ENCODE measurements at places on chromosomes 2 and 18. TPM values are rescaled to one million over a fixed set of nuclear protein-coding genes. Genes with fewer than 3 reads are reported as not detected.

DNA sequence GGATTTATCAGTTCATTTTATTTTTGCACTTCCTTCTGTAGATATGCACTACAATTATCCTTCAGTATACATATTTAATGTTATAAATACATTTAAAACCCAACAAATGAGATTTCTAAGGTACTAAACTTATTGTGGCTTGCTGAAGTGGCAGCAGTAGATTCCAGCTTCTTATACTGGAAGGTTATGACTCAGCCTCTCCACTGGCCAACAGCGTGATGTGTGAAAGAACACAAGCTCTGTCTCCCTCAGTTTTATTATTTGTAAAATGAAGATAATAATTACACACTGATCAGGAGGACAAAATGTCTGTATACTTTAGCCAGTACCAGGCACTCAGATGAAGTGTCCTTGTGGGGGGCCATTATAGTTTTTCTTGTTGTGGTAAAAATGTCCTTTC, 1147.1 kb downstream of the CNTNAP5 start:
- H3K4me3 ChIP-seq, result no peak overlapping the region
- H3K36me3 ChIP-seq, result no peaks in the 10 kb centered on the region
- H3K4me1 ChIP-seq, result no peaks in the 10 kb centered on the region
- H3K27me3 ChIP-seq, result no peaks in the 10 kb centered on the region

The CFAP210 gene
- not detected for total RNA-seq

DNA sequence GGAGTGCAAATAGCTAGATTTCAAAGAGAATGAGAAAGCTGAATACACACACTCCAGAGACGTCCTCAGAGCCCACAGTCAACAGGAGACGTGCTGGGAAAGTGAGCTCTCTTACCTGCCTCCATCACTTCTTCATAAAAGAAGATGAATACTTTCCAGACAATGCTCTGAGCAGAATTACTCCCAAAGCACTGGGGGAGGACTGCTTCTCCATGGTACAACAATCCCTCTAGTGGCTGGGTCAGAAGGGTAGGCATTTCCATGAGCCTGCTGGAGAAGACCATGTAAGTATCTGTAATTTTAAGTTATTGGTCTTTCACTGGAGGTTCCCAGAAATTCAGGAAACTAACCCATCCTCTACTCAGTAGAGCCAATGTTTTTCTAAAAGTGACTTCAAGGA, 190.3 kb downstream of the RBM43 start:
- no peak overlapping the region for H3K4me3 ChIP-seq
- no peak overlapping the region for H3K27ac ChIP-seq
- no peak for DNase-seq
- no peaks in the 10 kb centered on the region for H3K4me1 ChIP-seq
- no peaks in the 10 kb centered on the region for H3K27me3 ChIP-seq

GRCh38 chr18:60292186-60292585, 80.4 kb downstream of the MC4R start:
- H3K4me1 ChIP-seq, result no peaks in the 10 kb centered on the region
- DNase-seq, result no peak
- H3K4me3 ChIP-seq, result no peak overlapping the region
- no peaks in the 10 kb centered on the region for H3K36me3 ChIP-seq
- H3K27ac ChIP-seq, result no peak overlapping the region
- H3K27me3 ChIP-seq, result no peaks in the 10 kb centered on the region

The INPP5D gene
- total RNA-seq, result 9.0 TPM

GRCh38 chr2:18065249-18065648, 186.8 kb downstream of the KCNS3 start:
- H3K27me3 ChIP-seq, result no peaks in the 10 kb centered on the region
- peak overlapping the region; percentile 3 for H3K27ac ChIP-seq
- DNase-seq, result no peak
- no peak overlapping the region for H3K4me3 ChIP-seq
- H3K4me1 ChIP-seq, result no peaks in the 10 kb centered on the region

DNA sequence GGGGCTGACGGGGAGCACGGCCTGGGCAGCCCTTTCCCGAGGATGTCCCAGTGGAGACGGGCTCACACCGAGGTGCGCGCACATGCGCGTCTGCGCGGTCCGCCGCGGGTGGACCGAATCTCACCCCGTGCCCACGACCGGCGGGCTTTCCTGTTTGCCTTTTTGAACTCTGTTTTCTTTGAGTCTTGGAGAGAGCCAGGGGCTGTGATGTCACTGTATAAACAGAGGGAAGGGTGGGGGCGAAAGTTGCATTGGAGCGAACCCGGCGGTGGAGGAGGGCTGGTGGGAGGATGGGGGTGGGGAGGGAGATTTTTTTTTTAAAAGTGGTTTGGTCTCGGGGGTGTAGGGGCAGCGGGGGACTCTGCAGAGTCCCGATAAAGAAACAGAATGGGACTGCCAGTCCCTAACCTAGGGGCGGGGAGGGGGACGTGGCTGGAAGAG, 141.2 kb upstream of the CTAGE1 start:
- H3K4me3 ChIP-seq, result peak overlapping the region; percentile 57
- H3K27me3 ChIP-seq, result peaks cover 26% of the 10 kb centered on the region
- peak overlapping the region; percentile 90 for H3K27ac ChIP-seq
- no peaks in the 10 kb centered on the region for H3K36me3 ChIP-seq

DNA sequence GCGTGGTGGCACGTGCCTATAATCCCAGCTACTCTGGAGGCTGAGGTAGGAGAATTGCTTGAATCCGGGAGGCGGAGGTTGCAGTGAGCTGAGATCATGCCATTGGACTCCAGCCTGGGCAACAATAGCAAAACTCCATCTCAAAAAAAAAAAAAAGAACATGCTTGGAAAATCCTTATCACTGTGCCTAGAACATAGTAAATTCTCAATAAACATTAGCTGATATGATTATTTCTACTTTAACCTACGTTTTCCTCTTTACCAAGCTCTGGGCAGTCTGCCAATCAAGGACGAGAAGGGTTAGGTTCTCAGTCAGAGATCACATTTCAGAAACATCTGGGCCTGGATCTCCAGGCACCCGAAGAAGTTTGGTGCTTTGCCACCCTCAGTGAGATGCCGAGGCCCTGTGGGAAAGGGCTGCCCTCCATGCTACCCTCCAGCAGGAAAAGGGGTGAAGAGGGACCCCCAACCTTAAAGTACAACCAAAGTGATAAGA, 107.7 kb downstream of the BCL11A start:
- no peak overlapping the region for H3K4me3 ChIP-seq
- H3K27ac ChIP-seq, result no peak overlapping the region
- H3K36me3 ChIP-seq, result no peaks in the 10 kb centered on the region
- DNase-seq, result no peak
- H3K4me1 ChIP-seq, result no peaks in the 10 kb centered on the region

DNA sequence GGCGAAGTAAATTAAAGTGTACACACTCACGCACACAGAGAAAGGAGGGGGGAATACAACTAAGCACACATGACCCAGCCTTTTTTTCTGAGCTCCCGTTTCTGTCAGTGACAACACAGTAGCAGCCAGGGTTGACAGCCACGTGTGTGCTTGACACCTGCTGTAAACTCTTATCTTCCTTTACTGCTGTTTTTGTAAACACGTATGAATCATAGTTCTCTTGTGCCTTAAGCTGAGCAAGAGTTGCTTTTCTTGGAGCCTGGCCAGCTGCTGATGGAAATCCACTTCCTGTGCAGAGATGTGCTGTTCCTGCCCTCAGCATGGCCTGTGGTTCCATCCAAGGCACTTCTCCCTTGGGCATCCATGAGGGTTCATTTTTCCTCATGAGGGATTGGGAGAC, 561.9 kb downstream of the GALR1 start:
- H3K36me3 ChIP-seq, result no peaks in the 10 kb centered on the region
- no peak overlapping the region for H3K4me3 ChIP-seq
- peak; percentile 9 for DNase-seq
- H3K27me3 ChIP-seq, result peaks cover 3% of the 10 kb centered on the region

DNA sequence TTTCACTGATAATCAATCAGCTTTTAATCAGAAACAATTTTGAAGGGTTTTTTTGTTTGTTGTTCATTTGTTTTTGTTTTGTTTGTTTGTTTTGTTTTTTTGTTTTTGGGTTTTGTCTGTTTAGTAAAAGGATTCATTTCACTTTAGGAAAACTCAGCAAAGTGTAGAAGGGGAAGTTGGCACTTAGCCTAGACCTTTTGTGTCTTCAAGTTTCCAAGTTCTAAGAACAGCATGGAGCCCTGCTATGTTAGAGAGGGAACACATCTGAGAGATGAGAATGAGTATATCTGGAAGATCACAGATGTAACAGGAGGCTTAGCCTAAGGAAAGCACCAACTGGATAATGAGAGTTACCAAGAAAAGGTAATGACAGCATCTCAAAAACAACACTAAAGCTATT, 501.5 kb downstream of the ERBB4 start:
- H3K27ac ChIP-seq, result no peak overlapping the region
- H3K4me3 ChIP-seq, result no peak overlapping the region
- no peaks in the 10 kb centered on the region for H3K36me3 ChIP-seq
- DNase-seq, result no peak
- no peaks in the 10 kb centered on the region for H3K27me3 ChIP-seq

The GKN2 gene
- 16.5 TPM for total RNA-seq

The ARPC2 gene
- 234 TPM for total RNA-seq
